ENCODE measurements at places on chromosomes 1 and 21.

GRCh38 chr1:56758794-56759193, 60.4 kb downstream of the FYB2 start:
- no peak for DNase-seq

GRCh38 chr1:246450611-246451251, 56.3 kb downstream of the SMYD3 start:
- no peak for DNase-seq

DNA sequence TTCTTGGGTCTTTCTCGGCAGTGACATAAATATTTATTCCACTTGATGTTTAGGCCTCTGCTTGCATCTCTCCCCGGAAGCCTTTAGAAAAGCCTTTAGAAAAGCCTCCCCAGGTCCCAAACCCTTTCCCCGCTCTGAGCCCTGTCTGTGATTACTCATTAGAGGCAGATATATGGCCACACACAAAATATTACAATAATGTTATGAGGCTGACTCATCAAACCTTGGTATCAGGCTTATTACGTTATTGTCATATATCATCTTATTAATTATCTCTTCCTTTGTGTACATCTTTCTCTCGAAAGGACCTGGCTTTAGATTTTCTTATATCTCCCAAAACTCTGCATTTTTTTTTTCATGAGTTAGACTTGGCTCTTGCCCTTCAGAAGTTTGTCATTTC, 69.5 kb downstream of the FGGY start:
- no peak for DNase-seq

GRCh38 chr1:83499998-83500397, 498.9 kb downstream of the TTLL7 start:
- DNase-seq: no peak

- no peak for DNase-seq
Measured at GRCh38 chr1:46512135-46512791, 22.6 kb downstream of the DMBX1 start.

GRCh38 chr1:29050166-29050565, 73.5 kb downstream of the TMEM200B start:
- DNase-seq: no peak

DNA sequence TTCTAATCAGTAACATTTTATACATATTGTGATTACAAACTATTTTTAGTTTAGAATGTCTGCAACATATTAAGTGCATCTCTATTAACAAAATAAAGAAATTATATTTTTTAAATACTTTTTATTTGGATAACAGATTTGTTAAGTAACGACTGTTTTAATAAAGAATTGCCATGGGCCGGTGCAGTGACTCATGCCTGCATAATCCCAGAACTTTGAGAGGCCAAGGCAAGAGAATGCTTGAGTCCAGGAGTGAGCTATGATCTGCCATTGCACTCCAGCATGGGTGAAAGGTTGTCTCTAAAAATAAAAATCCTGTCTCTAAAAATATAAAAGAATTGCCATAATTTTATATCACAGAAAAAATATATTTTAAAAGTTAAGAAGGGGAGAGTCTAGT, 4.1 kb downstream of the LRRIQ3 start:
- DNase-seq: no peak

- DNase-seq: no peak
Measured at GRCh38 chr1:164577291-164577690, 18.3 kb downstream of the PBX1 start.

DNA sequence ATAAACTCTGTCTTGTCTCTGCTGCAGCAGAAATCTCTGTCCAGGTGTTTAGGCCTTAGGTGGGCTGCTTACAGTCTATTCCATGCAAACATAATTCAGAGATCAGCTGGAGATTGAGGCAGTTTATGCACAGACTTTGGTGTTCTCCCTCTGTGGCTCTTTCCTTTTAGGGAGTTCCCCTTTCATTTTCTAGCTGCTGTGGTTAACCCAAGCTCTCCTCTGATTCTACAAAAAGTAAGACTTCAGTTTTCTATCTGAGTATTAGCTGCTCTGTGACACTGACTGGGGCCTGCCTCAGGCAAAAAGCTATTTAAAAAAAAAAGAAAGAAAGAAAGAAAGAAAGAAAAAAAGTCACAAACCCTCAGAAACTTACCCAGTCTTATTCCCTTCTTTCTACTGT, 211.1 kb downstream of the CAMTA1 start:
- no peak for DNase-seq

GRCh38 chr1:81232420-81232819, 568.3 kb upstream of the ADGRL2 start:
- DNase-seq: no peak

DNA sequence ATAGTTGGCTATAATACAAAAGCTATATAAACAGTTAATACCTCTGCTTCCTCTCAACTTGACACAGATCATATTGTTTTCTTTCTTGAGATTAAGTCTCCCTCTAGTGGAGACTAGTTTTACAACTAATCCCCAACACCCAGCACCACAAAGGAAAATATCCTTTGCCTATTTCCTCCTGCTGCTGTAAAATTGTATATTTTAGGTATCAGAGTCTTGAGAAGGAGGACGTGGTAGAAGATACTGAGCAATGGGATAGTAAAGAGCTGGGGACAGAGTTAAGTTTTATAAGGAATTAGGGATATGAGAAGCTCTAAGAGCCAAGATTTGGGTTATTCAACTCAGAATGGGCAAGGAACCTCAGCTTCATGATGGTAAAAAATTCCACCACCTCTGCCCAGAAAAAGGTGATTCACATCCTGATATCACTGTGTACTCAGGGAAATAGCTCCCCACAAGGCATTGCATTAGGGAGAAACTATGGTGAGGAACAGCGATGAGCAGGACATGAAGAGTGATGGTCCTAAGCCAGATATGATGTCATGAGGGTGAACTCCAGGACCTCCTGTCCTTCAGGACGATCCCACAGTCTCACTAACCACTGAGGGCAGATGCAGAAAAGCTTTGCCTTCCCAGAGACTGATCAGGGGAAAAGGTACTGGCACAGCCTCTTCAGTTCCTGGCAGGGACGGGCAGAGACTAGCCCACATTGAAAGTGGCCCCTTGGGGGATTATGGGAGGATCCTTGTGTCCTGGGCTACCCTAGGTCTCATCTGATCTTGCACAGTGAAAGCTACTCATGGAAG, 14.7 kb upstream of the CFAP126 start:
- DNase-seq: no peak

DNA sequence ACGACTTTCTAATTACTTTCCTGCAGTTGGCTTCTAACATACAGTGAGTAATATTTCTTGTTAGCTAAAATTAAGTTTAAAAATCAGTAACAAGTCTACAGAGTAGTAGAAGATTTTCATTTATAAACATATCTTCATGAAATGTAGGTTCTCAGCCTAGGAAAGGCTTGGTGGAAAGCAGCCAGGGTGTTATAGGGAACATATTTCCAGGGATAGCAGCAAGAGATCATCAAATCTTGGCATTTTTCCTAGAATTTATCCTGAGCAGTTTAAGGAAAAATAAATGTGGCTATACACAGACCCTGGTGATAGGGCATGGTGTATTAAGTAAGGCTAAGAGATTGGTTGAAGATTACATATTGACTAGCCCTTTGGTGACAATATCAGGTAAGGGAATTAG, 203.5 kb upstream of the NEGR1 start:
- no peak for DNase-seq

- DNase-seq: no peak
Measured at GRCh38 chr1:202567738-202568137, 142.5 kb downstream of the SYT2 start.

DNA sequence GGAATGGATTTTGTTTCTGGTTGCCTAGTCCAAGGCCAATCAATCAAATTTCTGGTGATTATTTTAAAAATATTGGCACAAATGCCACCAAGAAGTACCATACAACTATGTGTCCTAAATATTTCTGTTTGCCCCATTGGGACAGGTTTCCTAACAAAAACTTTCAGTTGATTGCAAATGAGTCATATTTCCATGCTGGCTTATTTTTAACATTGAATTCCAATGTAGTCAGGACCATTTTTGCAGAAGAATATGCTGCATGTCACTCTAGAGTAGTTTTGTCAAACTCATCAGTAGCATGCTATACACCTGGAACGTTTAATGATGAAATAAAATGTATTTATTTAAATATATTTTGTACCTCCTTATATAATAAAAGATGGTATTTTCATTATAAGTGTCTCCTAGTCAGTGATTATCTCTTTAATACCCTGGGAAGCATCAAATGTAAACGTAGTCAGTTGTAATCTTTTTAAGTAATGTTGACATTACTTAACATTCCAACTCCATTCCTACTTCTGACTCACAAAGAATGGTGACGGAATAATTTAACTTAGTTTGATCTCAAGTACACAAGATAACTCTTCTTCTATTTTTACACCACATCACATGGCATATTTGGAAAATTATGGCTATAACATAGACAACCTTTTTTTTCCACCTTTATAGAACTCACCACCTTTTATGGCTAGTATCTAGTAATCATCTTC, 39.0 kb upstream of the USH2A start:
- no peak for DNase-seq

- DNase-seq: no peak
Measured at GRCh38 chr1:19128968-19129514, 81.0 kb downstream of the UBR4 start.

DNA sequence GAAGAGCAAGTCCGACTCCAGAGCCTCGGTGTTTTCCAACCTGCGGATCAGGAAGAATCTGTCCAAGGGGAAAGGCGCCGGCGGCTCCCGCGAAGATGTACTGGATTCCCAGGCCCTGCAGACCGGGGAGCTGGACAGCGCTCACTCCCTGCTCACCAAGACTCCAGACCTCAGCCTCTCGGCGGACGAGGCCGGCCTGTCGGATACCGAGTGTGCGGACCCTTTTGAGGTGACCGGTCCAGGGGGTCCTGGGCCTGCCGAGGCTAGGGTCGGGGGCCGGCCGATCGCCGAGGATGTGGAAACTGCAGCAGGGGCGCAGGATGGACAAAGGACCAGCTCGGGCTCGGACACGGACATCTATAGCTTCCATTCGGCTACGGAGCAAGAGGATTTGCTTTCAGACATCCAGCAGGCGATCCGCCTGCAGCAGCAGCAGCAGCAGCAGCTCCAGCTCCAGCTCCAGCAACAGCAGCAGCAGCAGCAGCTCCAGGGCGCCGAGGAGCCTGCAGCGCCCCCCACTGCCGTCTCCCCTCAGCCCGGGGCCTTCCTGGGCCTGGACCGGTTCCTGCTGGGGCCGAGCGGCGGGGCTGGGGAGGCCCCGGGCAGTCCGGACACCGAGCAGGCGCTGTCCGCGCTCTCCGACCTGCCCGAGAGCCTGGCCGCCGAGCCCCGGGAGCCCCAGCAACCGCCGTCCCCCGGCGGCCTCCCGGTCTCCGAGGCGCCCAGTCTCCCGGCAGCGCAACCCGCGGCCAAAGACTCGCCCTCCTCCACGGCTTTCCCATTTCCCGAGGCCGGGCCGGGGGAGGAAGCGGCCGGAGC, 827 bp downstream of the FMN2 start:
- no peak for DNase-seq

DNA sequence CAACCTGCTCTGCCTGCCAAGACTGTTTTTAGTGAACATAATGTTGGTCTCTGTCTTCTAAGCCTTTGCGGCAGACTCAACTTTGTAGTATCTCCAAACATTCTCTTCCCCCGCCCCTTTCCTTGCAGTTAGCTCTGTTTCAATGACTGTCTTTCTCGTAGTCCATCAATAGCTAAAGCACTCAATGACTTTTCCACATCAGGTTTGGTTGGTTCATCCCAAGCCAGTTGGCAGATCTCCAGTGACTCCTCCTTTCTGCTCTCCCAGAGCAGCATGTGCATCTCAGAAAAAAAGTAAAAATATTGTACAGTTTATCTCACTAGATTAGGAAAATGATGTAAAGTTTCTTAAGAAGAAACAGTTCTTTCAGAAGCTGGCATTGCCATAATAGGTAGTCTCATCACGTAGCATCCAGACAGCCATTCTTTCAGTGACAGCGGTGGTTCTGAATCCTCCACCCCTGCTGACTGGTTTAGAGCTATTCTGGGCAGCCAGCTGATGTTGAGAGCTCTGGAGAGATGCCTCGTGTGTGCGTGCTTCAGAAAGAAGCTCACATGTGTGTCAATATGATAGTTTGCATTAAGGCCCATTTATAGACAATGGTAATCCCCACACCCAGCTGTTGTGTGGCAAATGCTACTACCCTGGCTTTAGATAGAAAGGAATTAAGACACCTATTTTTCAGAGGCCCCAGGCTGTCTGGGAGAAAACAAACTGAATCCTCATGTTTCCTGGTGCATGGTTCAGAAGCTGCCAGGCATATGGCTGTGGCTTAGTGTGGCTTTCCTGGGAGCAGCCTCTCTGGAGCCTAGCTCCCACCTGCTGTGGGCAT, 53.2 kb downstream of the CNN3 start:
- no peak for DNase-seq

GRCh38 chr1:101748077-101748476, 248.6 kb downstream of the OLFM3 start:
- no peak for DNase-seq

DNA sequence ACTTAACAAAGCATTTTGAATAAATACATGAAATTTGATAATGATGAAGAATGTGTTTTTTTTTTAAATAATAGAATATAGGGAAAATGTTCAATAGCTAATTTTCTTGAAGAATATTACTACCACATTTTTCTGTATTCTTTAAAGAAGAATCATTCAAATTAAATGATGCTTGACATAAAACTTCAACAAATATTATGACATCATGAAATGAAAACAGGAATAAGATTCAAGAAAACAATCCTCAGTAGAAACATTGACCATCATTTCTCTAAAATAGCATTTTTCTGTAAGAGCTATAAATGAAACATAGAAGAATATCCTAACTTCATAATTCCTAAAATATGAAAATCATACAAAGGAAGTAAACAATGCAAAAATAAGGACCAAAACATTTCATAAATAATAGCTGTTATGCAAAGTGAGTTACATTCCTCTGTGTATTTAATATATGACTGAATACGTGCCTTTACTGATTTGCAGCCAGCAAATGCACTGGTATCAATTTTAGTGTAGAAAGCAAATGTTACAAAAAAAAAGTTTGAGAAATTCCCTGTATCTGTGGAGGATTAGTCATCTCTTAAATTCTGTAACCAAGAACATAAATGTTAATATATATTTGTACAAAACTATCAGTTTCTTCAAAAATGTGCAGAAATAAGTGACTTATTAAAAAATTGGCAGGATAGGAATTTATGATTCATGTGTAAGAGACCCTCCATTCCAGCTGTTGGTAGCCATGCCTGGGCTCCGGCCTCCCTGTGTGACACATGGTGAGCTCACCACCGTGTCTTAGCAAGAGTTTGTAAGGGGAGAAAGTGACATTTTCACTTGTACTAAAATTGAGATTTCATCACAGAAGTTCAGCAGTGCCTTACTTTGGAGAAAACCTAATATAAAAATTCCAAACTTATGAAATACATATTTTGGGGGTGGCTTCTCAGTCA, 15.0 kb upstream of the PTPN14 start:
- DNase-seq: no peak

DNA sequence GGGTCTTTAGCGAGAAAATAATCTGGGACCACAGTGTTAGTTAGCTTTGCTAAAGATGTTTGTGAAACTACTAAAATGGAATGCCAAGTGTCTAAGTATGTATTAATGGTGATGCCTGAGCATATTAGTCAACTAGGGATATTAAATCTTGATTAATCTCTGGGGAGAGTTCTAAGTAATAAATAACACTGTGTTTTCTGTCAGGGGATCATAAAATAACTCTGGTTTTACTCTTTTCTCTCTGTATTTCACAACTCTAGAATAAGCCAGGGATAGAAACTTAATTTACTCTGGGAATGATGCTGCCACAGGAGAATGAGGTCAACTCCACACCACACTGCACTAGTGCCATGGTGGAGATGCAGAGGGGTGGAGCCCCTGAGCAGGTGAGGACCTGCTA, 399.2 kb downstream of the PTBP2 start:
- no peak for DNase-seq

Data from left ventricle myocardium superior (tissue), 1 donor.